ENCODE measurements at places on chromosomes 1 and 21.

- DNase-seq: no peak
Observed at GRCh38 chr1:86832433-86832832, 81.5 kb downstream of the SELENOF start.

DNA sequence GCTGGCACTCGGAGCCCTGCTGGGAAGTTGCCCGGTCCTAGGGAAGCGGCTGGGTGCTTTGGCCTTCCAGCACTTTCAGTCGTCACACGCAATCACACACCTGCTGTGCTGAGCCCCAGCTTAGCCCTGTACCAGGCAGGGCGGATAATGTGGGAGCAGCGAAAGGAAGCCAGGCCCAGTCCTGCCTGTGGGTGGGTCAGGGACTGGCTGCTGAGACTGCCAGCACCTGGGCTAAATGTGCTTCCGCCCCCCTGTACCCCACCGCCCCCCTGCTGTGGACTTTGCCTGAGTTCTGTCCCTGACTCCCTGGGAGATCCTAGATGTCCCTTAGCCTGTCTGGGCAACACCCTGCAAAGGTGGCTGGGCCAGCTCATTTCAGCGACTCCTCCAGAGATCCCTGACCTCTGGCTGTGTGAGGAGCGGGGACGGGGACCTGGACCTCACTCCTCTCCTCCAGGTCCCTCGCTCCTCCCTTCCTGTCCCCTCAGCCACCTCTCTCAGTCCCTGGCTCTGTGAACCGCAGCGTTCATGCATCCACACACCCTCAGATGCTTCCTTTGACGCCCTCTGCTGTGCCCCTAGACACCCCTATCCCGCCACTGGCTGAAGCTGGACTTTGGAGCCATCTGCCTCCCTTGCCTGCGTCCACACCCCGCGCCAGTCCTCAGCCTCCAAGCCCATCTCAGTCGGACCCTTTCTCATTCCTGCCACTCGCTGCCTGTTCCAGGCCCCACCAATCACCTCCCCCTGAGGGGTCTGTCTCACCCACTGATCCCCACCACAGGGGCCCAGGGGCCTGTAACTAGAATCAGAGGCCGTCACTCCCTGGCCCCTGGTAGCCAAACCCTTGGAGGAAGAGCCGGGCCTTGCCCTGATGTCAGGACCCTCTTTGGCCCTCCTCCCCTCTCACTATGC is 1.4 kb downstream of the MMEL1 start:
- no peak for DNase-seq

DNA sequence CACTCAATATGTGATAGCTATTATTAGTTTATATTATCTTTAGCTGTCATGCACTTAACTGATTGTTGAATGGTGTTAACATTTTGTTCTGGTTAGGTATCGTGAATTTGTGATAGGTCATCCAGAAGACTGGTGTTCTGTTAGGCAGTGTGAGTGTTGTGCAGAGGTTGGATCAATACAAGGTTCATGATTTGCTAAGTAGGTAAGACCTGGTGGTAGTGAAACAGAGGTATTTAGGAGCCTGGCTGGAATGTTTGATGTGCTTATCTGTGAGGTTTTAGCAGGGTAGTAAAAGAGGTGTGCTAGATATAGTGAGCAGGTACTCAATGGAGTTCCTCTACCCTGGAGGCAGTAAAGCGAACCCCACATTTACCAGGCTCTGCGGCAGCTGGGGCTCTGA is 20.3 kb upstream of the FCRL4 start:
- no peak for DNase-seq

GRCh38 chr1:37673920-37674319 is 18.4 kb upstream of the CDCA8 start:
- peak; percentile 63 for DNase-seq

All from activated T-cell treated with anti-CD3 and anti-CD28 coated beads for 48 hours (primary cell).